ENCODE measurements at places on chromosomes 2 and 18. TPM values are rescaled to one million over a fixed set of nuclear protein-coding genes. Genes with fewer than 3 reads are reported as not detected.
A peak's percentile ranks its signal among the peaks of the same experiment; 100 is the strongest.

Gene ASB18
- not detected for polyA plus RNA-seq

Gene ANKRD30BL
- not detected for polyA plus RNA-seq

- no peak for DNase-seq
Measured at GRCh38 chr2:108228537-108228936, 11.2 kb upstream of the SULT1C3 start.

GRCh38 chr2:143261986-143262385 is 132.8 kb downstream of the ARHGAP15 start:
- DNase-seq, result peak; percentile 31

DNA sequence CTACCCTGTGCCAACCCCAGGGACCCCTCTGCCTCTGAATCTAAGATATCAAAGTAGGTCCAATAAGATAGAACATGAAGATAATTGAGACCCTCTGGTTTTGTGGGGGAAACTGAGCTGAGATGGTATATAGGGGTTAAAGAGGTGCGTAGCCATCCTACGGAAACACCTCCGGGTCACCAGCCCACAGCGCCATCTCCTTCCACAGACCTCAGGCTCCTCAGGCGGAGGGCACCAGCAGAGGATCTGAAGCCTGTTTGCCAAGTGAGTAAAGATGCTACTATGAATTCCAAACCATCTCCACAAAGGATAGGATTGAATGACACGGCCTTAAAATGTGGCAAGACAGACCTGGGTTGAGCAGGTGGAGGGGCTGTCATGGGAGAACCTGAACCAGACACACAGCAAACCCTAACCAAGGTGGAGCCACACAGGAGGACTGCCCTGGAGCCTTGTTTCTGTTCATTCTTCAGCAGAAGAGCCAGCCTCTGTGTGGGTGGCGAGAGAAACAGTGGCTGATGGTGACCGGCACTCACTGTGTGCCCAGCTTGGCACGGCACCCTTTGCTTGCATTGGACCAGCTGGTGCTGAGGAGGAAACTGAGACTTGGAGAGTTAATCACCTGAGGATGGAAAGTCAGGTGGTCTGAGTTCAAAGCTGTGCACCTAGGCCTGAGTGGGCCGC is 10.2 kb downstream of the GBX2 start:
- no peak for DNase-seq

Gene UGT1A7
- polyA plus RNA-seq, result not detected

Gene REG3A
- polyA plus RNA-seq, result not detected

DNA sequence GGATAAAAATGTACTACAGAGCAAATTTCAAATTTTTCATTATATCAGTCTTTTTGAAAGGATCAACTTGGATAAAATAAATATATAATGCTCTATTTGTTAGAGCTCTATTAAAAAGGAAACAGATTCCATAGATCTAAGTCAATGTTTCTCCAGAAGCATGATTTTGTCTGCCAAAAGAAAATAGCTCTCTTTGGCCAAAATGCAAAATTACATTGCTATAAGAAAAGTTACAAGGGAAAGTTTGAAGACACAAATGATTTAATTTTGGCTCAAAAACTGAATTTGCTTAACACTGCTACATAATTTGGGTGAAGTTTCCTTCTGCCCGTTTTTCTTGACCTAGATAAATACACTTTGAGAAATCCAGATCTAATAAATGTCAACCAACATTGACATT is 15.7 kb downstream of the C2orf69 start:
- DNase-seq, result no peak

GRCh38 chr2:9646196-9647030 is 15.6 kb upstream of the YWHAQ start:
- DNase-seq, result no peak

- DNase-seq, result no peak
Measured at GRCh38 chr18:70250781-70251180, 38.1 kb upstream of the SOCS6 start.

- DNase-seq, result no peak
Measured at GRCh38 chr2:128408349-128409305, 90.0 kb upstream of the HS6ST1 start.

GRCh38 chr18:34039201-34039600 is 185.5 kb downstream of the NOL4 start:
- no peak for DNase-seq

DNA sequence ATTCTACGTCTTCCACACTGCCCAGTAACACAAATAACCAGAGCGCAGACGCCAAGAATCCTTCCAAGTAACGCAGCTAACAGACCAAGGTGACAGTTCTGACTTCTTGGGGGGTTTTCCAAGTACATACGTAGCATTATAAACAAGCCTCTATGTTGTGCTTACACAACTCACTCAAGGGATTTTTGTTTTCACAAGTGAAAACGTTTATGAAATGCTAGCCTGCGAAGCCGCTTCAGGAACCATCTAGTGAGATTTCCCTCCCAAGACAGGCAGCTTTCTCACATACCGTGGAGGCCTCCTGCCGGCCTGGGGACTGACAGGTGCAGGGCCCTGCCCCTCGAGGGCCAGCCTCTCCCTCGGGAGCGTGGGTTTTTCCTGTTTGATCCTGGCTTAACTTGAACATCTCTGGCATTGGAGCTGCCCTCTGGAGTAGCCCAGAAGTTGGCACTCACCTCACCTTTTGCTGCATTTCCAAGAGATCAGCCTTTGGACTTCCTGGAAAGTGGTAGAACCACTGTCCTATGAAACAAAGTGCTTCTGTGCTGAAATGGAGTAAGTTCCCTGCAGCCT is 151.1 kb downstream of the MBP start:
- no peak for DNase-seq

GRCh38 chr2:141439524-141439923 is 691.3 kb downstream of the LRP1B start:
- no peak for DNase-seq

Measured in CD8-positive, alpha-beta memory T cell (primary cell).